ENCODE measurements at places on chromosomes 4 and X.

DNA sequence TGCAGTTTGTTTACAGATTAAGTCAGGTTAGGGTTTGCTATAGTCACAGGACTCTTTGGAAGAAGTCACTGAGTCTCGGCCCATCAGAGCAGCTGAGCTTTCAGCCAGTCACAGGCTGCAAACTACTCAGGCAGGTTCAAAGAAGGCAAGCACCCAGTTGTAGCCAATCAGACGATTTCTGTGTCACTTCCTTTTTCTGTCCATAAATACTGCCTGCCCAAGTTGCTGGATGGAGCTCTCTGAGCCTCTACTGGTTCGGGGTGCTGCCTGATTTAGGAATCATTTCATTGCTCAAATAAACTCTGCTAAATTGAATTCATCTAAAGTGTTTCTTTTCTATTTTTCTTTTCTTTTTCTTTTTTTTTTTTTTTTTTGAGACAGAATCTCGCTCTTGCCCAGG lies 7.3 kb upstream of the SH3BP2 start:
- no peak for DNase-seq

DNA sequence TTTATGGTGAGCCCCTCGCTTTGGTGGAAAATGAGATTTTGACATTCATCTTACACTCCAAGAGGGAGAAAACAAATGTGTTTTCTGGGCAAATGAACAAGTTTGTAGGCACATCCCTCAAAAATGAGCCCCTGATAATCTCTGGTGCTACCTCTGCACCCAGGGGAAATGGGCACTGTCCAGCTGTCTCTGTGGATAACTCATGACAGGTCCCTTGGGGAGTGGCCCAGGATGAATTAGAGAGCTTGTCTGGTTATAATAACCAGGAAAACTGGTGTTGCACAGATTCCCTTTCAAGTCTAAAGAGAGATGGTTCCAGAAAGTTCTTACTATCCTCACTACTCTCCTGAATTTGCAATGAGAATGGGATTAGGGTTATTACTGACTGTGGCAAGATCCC lies 7.5 kb downstream of the RASL11B start:
- DNase-seq, result peak; percentile 34

- DNase-seq, result no peak
Observed at GRCh38 chr4:187417721-187418120, 577.9 kb upstream of the ZFP42 start.

- no peak for DNase-seq
Observed at GRCh38 chr4:87529187-87529586, at the start of gene SPARCL1. Gene SPARCL1, minus strand, starts transcription at chr4:87529376. Its CDS starts 29,802 bp downstream, at chr4:87499574.

- DNase-seq, result no peak
Observed at GRCh38 chr4:6194458-6195195, 5.7 kb downstream of the JAKMIP1 start.

DNA sequence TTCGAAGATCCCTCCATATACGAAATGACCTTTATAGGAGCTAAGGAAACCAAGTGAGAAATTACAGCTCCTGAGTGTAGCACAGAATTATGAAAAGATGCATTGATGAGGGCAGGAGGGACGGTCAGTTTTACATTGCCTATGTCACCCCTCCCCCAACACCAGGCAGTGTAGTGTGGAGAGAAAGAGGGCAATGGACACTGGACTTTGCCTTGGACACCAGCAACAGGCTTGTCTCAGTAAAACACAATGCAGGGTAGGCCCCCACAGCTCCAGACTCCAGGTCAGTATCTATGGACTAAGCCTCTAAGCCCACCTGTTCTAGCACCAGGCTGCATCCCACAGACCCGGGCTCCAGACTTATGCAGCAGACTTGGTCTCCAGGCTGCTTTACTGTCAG lies 16.5 kb downstream of the APOOL start:
- no peak for DNase-seq

DNA sequence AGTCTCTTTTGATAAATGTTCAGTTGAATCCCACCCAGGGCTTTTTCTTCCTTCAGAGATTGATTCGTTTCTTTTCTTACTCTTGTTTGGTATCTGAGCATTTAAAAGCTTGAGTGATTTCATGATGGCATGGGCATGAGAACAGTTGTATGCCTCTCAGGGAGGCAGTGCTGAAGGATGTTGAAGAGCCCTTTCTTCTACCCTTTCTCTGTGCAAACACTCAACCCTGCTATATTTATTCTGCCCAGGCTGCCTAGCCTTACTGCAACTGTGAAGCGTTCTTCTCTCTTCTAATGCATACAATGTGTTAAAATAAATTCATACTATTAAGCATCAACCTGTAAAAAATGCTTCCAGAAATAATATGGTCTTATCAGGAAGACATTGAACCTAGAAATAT lies 367.6 kb upstream of the LCORL start:
- DNase-seq, result no peak
